ENCODE measurements at places on chromosomes 12 and 14. TPM values are rescaled to one million over a fixed set of nuclear protein-coding genes. Genes with fewer than 3 reads are reported as not detected.

SBNO1 gene
- 37.1 TPM for total RNA-seq

EFCAB11 gene
- total RNA-seq = 1.2 TPM

CD163 gene
- total RNA-seq = 0.79 TPM

MSI1 gene
- total RNA-seq = 0.15 TPM

RASSF8 gene
- total RNA-seq = not detected

GRCh38 chr14:104871145-104871655, 6.1 kb downstream of the CEP170B start:
- DNase-seq = no peak

GRCh38 chr12:104719700-104720338, 238.3 kb downstream of the SLC41A2 start:
- DNase-seq = no peak

DNA sequence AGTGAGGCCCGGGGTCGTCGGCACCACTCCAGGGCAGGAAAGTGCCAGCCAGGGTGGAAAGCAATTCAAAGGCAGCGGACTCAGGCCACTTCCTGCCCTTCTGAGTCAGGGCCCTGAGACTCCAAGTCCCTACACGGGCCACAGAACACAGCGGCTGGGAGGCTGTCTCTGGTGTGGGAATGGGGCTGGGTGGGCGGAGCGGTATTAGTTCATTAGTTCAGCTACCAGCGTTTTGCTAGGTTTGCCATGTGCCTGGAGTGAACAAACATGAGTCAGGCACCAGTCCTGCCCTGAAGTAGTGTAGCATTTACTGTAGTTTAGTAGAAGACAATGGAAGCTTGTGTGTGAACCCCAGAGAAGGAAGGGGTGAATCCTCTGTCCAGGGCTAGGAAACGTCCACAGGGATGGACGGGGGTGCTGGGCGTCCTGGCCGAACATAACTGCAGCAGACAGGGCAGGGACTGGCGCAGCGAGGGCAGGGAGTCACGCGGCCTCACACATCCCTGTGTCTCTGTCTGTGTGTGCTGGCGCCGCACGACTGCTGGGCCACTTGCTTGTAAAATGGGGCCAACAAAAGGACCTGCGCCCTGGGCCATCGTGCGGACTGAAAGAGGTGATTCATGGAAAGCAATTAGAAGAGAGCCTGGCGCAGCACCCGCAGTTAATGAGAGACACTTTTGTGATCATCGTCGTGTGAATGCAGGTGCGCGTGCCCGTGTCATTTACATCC, 186.4 kb upstream of the PRMT8 start:
- DNase-seq = no peak

DNA sequence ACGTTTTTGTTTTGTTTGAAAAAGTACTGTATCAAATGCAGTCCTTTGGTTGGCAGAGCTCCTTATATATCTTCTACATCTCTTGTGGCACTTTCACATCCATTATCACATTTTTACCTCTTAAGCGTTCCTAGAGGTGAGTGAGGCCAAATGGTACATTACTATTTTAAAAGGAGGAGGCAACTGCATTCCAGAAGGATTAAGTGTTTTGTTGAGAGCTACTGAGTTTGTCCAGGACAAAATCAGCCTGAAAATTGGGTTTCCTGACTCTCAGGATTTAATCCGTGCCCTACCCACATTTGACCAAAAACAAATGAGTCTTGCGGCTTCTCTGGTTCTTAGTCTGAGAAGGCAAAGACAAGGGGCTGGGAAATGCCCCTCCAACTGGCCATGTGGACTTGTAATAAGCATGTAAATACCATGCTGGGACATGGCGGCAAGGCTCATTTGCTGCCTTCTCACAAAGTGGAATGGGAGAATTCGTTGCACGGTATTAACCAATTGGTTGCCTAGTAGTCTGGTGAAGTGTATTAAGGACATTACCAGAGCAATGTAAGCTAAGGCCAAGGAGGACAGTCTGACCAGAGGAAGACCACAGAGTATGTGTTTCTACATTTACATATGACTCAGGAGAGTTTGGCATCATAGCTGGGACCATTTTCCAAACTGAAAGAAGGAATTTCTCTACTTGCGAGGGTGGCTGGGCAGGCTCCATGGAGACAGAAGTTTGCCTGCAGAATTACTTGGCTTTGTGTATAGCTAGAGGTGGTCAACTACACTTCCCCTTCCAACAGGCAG, 175.8 kb upstream of the PLXNC1 start:
- DNase-seq = no peak

DNA sequence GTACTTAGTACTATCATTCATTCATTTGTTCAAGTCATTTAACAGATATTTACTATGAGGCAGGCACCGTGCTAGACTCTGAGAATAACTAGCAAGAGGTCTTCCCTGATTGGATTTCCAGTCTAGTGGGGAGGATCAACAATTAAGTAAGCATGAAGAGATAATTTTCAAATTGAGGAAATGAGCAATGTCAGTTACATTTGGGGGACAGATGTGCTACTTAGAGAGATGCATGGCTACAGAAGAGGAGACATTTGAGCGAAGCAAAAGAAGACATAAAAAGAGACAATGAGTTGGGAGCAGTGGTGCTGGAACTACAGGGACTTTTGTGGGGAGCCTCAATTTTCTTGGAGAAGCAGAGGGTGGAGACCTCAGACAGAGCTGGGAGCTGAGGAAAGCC, 7.7 kb downstream of the KCNA5 start:
- DNase-seq = no peak

DNA sequence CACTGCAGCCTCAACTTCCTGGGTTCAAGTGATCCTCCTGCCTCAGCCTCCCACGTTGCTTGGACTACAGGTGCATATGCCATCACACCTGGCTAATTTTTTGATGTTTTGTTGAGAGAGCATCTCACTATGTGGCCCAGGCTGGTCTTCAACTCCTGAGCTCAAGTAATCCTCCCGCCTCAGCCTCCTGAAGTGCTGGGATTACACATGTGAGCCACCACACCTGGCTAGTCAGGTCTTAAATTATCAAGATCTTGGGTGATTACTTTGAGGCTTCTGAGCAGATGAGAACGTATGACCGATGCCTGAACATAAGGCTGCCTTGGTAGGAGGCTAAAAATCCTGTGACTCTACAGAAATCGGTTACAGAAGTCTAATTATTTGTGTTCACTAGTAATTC, 53.0 kb upstream of the FRS2 start:
- DNase-seq = no peak

DNA sequence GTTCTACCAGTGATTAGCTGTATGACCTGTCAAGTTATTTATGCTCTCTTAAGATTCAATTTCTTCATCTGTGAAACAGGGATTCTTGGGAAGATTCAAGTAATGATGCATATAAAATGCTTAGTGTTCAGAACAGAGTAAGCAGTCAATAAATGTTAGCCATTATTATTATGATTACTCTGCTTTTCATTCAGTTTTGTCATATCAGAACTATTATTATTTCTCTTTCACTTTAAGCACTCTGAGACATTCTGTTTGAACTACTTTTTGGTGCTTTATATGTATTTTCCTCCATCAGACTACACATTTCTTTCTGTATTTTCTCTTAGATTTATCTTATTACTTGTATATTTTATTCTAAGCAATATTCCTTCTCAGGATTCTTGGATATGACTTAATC, 81.2 kb downstream of the CFAP54 start:
- DNase-seq = no peak

- DNase-seq = no peak
These were observed 10.3 kb upstream of the PCNX1 start for GRCh38 chr14:70896981-70897380.

- DNase-seq = no peak
These were observed 7.9 kb upstream of the KRT2 start for GRCh38 chr12:52659951-52660350.

GRCh38 chr14:53137568-53138203, 15.4 kb downstream of the DDHD1 start:
- DNase-seq = no peak

DNA sequence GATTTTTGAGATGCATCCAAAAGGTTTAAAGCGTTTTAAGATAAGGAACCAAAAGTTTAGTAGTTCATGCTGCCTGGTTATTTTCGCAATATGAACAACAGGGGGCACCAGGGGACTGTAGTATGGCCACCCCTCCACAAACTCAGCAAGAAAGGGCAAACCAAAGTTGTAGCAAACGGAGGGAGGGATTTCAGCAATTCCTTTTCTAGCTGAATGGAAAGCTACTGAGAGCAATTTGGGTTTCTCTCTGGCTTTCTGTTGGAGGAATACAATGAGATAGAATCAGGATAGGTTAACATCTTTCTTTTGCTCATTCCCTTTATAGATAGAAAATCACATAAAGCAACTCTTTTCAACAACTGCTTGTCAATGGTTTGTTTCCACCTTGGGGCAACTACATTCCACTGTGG, 62.5 kb downstream of the DRAM1 start:
- DNase-seq = peak; percentile 33
